Anterior cingulate cortex (tissue), 58 donors: ENCODE measurements at places on chromosomes 4 and X.
A peak's percentile ranks its signal among the peaks of the same experiment; 100 is the strongest.

DNA sequence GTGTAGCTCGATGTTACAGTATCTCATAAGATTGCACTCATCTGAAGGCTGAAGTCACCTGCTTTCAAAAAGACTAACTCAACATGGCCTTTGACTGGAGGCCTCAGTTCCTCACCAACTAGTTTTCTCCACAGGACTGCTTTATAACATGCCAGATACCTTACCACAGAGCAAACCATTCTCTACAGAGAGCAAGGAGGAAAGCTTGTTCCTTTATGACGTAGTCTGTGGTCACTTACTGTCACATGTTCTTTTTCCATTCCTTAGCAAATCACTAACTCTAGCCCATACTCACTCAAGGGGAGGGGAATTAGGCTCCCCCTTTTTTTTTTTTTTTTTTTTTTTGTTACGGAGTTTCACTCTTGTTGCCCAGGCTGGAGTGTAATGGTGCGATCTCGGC, 3.2 kb downstream of the THAP9 start:
- DNase-seq = no peak

GRCh38 chr4:184122631-184123408, 94.9 kb downstream of the ENPP6 start:
- no peak for DNase-seq

DNA sequence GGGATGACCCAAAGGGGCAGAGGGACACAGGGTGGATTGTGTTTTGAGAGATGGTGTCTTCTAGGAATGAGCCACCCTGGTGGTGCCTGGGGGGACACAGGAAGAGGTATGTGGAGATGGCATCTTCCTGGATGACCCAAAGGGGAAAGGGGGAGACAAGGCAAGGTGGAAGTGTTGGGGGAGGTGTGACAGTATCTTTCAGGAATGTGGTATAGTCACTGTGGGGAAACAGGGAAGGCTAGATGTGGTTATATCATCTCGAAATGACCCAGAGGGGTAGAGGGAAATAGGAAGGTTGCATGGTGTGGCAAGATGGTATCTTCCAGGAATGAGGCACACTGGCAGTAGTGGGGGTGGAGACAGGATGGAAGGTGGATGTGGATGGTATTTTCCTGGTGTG, 62.9 kb downstream of the MAOA start:
- DNase-seq = no peak

GRCh38 chrX:53254570-53255461, 26.6 kb downstream of the IQSEC2 start:
- DNase-seq = no peak

- DNase-seq = no peak
Observed at GRCh38 chr4:100113732-100114131, 76.5 kb downstream of the DDIT4L start.

DNA sequence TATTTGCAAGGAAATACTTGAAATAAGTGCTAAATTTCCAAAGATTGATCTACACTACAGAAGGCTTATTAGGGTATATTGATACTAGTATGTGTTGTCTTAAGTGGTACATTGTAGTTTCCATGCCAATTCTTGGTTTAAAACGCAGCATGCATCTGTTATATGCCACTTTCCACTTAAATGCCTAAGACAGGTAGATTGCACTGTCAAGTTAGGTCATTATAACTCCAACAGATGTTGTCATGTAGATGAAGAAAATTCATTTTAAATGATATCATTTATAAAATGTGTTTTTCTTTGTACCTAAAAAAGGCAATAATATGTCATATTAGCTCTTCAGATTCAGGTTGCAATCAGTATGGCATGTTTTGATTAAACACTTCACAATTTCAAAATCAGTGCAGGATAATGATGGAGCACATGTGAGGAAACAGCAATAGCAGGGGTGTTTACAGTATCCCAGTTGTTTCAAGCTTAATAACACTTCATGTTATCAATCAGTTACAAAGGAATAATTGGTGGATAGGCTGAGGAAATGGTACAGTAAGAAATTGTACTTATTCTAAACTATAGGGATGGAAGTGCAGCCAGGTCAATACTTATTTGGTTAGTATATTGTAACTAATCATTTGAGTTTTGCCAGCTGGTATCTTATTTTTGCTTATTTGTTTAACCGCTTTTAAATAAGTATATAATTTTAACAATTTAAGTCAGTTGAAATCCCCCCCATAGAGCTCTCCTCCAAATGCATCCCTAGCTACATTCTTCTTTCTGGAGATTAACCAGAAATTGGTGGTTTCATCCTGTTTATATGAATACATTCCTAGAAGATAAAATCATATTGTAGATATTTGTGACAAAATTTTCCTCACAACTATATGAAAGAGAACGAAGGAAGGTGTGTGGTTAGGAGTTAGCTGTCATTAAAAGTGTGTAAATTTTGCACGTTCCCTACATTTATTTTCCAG, 454.4 kb upstream of the ATOH1 start:
- no peak for DNase-seq

DNA sequence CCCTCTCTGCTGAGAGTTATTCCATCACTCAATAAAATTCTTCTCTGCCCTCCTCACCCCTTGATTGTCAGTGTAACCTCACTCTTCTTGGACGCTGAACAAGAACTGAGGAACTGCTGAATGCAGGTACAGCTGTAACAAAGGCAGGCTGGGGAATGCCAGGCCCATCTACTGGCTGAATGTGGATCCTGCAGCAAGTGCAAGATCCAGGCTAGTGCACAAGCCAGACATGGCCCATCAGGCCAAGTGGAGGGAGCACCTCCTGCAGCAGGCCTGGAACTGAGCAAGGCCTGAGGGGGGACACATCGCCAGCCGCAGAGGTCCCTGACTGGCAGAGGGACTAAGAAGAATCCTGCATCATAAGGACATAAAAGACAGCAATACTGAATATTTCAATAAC, 411.8 kb upstream of the PCDH10 start:
- DNase-seq = no peak

GRCh38 chr4:158588777-158589176, 67.1 kb downstream of the RXFP1 start:
- DNase-seq = no peak

- no peak for DNase-seq
Observed at GRCh38 chr4:158201876-158202275, 8.4 kb upstream of the TMEM144 start.

DNA sequence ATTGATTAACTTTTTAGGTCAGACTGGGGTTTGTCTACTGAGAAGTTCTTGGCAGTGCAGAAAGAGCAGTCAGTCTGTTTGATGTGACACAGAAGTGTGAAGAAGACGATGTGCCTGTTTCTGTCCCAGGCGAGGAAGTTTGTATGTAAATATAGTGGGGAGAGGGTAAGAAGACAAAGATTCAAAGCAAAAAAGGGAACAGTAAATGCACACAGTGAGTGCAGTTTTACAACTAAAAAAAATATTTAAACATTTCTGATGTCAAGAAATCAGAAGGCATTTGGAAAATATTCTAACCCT, 264.9 kb downstream of the RAPGEF2 start:
- no peak for DNase-seq

DNA sequence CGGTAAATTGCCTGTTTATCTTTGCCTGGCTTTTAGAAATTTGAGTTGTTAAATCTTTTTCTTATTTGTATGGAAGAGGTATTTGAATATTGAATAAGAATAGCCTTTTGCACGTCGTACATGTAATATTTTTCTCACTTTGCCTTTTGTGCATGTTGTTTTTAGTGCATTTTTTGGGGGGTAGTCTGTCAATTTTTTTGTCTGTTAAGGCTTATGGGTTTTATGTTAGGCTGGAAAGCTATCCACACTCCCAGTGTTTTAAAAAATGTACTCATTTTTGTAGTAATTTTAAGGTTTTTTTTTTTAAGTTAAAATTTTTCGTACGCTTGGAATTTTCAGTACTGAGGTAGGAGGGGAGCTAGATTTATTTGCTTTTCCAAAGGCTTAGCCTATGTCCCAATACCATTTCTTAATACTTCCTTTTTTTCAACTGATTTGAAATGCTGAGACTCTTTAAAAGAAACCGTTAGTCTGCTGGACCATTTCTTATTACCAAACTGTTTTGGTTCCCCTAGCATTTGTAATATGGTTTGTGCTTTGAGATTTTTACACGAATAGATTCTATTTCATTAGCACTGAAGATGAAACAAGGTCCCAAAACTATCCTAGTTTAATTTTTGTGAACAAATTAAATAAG, 1.3 kb downstream of the HERC5 start:
- no peak for DNase-seq

DNA sequence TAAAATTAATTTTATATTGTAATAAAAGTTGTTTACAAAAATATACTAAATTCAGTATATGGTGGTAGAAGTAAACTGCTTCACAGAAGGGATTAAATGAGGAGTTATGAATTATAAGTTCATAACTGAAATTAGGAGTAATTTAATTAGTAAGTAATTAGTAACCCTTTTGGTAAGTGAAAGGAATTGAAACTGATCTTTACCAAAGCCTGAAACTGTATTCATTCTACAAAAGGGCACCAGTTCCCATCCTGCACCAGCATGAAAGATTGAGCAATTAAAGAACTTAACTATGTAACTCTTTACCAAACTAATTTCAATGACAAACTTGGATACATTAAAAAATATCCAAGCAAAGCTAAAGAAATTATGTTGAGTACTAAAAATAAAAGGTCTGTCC, 8.2 kb downstream of the MED14 start:
- DNase-seq = no peak

DNA sequence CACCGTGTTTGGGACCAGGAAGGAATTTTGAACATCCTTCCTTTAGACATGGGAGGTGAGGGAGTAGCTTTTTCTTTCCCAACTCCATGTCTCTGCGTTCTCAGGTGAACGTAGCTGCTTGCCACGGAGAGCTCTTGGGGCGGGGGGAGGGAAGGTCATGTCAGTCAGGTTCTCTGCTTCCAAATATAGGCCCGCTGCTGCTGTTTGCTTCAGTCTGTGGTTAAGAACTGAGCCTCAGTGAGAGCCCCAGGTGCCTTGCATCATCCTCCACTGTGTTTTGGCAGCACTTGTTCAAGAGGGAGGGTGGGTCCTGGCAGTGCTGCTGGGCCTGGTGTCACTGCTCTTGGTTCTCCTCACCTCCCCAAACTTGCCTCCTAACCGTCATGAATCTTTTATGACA, 46.5 kb downstream of the HADH start:
- no peak for DNase-seq

GRCh38 chr4:136573460-136573859, 958.8 kb downstream of the PCDH18 start:
- no peak for DNase-seq

DNA sequence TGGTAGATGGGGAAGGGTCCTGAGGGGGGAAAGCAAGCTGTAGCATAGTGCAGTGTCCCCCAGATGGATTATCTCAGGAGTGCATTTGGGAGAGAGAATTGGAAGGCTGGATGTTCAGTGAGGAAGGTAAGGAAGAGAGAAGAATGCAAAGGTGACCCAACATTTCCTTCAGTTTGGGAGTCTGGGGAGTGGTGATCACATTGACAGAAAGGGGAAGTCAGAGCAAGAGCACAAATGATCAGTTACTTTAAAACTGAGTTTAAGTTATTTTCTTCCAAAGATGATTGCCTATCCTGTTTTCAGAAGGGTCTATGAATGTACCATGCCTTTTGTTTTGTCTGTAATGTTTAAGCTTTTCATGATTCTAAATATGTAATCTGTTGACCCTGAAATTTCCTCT, 47.6 kb downstream of the ARHGAP10 start:
- DNase-seq = no peak

- no peak for DNase-seq
Observed at GRCh38 chr4:57061395-57061794, 48.8 kb downstream of the IGFBP7 start.

DNA sequence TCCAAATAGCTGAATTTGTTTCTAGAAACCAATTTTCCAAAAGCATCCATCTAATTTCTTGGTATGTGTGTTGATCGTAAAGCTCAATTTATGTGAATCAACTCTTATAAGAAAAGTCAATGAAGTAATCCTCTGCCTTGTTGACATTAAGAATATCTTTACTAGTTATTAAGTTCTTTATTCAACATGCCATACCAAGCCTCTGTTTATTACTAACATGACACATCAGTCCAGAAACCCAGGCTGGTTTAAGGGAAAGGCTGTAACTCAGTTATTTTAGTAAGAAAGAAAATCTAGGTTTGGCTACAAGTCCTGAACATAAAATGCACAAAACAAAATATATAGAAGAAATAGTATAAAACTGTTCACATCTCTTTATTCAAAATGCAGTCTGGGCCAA, 48.0 kb downstream of the KLHL34 start:
- DNase-seq = no peak

DNA sequence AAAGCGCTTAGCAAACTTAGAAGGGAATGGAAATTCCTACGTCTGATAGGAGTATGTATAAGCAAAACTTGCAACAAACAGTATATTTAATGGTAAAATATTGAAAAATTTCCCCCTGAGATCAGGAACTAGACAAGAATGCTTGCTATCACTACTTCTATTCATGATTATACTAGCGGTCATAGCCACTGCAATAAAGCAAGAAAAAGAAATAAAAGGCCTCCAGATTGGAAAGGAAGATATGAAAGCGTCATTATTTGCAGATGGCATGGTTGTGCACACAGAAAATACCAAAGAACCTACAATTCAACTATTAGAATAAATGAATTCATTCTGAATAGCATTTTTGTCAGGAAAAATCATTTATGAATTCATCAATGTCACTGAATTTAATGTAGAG, 87.2 kb upstream of the BCOR start:
- DNase-seq = no peak

DNA sequence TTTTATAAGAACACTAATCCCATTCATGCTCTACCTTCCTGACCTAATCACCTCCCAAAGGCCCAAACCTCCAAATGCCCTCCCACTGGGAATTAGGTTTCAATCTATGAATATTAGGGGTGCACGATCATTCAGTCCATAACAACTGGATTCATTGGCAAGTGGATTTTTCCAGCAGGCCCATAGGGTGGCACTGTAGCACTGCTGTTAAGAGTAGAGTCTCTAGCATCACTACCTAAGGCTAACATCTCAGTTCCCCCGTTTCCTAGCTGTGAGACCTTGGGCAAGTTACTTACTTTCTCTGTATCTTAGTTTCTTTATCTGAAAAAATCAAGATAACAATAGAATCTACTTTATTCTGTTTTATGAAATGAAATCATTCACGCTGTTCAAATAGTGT, 315.8 kb downstream of the STIM2 start:
- no peak for DNase-seq

DNA sequence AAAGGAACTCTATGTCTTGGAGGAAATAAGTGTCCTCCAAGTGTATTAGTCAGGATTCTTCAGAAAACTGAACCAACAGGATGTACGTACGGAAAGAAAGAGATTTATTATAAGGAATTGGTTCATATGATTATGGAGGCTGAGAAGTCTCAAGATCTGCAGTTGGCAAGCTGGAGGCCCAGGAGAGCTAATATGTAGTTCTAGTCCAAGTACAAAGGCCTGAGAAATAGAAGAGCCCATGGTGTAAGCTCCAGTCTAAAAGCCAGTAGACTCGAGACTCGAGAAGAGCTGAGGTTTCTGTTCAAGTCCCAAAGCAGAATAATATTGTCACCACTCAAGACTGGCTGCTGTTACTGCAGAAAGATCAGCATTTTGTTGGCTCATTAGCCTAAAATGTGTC, 65.3 kb upstream of the EFNB1 start:
- DNase-seq = no peak

GRCh38 chr4:47463235-47463956, at the start of gene COMMD8:
Gene COMMD8, minus strand, starts transcription at chr4:47463702. Its CDS starts 51 bp downstream, at chr4:47463651.
- DNase-seq = peak; percentile 97
